ENCODE measurements at places on chromosomes 5 and 9.

DNA sequence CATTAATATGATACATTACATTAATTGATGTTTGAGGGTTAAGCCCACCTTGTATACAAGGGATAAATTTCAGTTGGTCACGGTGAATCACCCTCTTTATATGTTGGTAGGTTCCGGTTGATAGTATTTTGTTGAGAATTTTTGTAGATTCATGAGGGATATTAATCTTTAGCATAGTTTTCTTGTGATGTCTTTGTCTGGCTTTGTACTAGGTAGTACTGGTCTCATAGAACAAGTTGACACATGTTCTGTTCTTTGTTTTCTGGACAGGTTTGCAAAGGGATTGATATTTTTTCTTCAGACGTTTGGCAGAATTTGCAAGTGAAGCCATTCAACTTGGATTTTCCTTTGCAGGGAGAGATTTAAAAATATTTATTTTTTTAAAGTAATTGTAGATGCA lies 49.1 kb upstream of the CLK4 start:
- no peak for DNase-seq

DNA sequence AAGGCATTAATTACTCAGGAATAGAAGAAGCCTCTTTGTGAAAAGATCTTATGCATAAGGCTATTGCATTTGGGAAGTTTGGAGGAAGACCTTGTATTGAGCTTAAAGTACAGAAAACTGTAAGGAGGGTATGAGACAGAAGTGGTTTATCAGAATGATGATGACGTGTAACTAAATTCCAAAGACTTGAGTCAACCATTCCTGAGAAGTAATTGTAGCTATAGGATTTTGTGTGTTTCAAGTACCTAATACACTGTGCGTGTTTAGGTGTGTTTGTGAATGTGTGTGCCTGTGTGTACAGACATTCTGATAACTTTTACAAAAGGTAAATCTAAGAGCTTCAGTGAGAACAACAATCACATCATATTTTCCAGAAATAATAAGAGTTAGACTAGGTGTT lies 46.5 kb upstream of the IRX2 start:
- DNase-seq = peak; percentile 22

DNA sequence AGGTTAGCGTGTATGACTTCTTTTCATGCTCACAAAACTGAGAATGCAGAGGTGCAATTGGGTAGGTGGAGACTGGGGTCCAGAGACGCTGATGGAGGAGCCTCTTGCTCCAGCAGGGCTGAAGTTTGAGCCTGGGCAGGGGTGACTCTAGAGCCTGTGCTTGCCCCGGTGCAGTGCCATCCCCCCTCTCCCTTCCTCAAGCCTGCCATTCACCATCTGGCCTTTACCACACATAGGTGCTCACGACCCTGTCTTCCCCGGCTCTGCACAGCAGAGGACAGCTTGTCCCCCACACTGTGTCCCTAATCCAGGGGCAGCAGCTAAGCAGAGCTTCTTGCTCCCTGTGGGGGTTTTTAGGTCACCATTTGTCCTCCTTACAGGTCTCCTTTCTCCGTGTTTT lies 86.5 kb downstream of the DAP start:
- no peak for DNase-seq

- no peak for DNase-seq
Observed at GRCh38 chr9:124830593-124830992, 22.7 kb upstream of the WDR38 start.

DNA sequence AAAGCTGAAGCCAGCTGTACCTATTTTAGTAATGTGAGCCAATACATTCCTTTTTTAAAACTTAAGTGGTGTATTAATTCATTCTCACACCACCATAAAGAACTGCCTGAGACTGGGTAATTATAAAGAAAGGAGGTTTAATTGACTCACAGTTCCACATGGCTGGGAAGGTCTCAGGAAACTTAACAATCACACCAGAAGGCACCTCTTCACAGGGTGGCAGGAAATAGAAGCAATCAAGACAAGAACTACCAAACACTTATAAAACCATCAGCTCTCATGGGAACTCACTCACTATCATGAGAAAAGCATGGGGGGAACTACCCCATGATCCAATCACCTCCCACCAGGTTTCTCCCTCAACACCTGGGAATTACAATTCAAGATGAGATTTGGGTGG lies 21.0 kb downstream of the ESM1 start:
- no peak for DNase-seq

GRCh38 chr5:8912106-8912505 lies 633.8 kb downstream of the SEMA5A start:
- DNase-seq = no peak

DNA sequence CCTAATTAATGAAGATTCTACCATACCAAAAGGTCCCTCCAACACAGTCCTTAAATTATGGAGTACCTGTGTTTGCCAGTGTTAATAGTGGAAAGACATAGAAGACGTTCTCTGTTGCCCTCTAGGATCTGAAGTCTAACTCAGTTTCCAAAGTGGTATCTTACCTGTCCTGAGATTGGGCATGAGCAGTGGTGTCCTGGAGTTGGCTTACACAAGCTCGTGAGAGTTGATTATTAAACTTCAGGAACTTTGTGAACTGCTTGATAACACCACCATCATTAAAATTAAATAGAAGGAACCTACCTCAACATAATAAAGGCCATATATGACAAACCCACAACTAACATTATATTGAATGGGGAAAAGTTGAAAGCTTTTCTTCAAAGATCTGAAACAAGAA lies 60.9 kb upstream of the SMARCA2 start:
- DNase-seq = no peak

- no peak for DNase-seq
Observed at GRCh38 chr9:94821098-94821887, 94.8 kb downstream of the AOPEP start.

GRCh38 chr5:95317085-95317484 lies 32.2 kb upstream of the MCTP1 start:
- no peak for DNase-seq

- DNase-seq = no peak
Observed at GRCh38 chr9:77954013-77954665, 77.5 kb downstream of the GNAQ start.

DNA sequence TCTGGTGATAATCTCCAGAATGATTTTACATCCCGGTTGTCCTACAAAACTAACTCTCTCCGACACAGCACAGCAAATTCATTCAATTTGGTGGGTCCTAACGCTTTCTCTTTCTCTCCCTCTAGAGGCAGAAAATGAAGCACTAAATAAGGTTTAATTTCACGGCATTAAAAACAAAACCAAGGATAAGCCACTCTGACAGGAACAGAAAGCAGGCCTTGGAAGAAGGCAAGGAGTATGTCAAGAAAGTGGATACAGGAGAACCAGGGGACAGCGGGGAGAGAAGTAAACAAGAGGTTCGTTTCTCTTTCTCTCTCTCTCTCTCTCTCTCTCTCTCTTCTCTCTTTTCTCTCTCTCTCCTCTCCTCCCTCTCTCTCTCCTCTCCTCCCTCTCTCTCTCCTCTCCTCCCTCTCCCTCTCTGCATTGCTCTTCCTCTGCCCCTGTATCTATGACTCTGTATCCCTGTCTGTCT lies 49.8 kb downstream of the EBF1 start:
- no peak for DNase-seq

DNA sequence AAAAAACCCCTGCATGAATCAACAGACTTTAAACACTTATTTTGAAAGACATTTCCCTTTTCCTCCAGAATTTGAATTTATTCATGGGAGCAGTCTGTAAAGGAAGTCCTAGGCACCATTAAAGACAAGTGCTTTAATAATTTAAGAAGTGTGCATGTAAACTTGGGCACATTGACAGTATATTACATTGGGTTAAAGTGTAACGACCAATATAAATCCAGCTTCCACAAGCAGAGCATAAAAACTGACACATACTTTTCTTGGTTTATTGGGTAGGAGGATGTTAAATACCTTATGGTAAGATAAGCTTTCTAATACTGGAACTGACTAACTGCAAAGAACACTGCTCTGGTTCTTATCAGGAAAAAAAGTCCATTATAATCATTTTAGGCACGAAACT lies 1.2 kb upstream of the ENTREP1 start:
- DNase-seq = no peak

GRCh38 chr5:172243302-172243701 lies 40.3 kb downstream of the UBTD2 start:
- no peak for DNase-seq

- peak; percentile 99 for DNase-seq
Observed at GRCh38 chr5:160169326-160169725, 50.1 kb upstream of the PWWP2A start.

- DNase-seq = no peak
Observed at GRCh38 chr5:110768138-110768860, 29.5 kb downstream of the SLC25A46 start.

GRCh38 chr5:62741761-62742160 lies 163.1 kb downstream of the LRRC70 start:
- no peak for DNase-seq

DNA sequence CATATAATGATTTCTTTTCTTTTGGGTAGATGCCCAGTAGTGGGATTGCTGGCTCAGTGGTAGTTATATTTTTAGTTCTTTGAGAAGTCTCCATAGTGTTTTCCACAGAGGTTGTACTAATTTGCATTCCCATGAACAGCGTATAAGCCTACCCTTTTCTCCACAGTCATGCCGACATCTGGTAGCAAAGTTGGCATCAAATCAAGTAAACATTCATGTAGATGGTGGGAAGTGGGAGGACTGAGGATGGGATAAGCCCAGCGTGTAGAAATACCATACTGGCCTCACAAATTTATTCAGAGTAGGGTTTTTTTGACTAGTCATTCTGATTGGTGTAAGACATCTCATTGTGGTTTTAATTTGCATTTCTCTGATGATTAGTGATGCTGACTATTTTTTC lies 115.4 kb downstream of the EGFLAM start:
- DNase-seq = no peak

GRCh38 chr5:68433526-68433922 lies 218.0 kb downstream of the PIK3R1 start:
- no peak for DNase-seq

DNA sequence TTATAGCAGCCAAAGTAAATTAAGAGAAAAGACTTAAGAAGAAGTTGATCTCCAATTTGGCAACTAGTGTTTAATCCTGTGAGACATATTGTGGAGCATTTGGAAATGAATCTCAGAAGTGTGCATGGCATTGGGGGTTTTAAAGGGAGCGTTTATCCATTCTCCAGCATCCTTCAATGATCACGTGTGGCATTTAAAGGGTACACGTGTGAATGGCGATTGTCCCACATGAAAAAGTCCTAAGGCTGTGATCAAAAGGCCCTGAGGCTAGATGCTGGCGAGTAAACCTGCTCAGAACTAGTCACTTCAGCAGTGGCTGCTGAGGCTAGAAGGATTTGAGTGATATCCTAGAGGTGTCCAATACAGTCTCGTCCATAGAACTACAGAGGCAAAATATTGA lies 315.6 kb upstream of the CDH9 start:
- DNase-seq = no peak

DNA sequence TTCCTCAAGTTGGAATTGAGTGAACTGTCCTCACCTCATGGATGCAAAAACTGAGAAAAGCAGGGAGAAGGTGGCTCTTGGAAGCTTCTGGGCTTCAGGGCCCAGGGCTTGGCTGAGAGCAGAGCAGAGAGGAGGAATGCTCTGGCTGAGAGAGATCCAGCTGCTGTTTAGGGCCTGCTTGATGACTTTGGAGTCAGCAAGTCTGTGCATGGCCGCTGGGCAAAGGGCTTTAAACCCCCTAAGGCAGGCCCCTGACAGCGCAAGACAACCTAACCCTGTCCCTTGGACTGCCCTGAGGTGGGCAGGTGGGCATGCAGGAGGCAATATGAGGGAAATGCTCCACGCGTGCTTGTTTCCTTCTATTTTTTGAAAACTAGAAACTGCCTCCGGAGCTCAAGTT lies 8.6 kb downstream of the STC2 start:
- no peak for DNase-seq

DNA sequence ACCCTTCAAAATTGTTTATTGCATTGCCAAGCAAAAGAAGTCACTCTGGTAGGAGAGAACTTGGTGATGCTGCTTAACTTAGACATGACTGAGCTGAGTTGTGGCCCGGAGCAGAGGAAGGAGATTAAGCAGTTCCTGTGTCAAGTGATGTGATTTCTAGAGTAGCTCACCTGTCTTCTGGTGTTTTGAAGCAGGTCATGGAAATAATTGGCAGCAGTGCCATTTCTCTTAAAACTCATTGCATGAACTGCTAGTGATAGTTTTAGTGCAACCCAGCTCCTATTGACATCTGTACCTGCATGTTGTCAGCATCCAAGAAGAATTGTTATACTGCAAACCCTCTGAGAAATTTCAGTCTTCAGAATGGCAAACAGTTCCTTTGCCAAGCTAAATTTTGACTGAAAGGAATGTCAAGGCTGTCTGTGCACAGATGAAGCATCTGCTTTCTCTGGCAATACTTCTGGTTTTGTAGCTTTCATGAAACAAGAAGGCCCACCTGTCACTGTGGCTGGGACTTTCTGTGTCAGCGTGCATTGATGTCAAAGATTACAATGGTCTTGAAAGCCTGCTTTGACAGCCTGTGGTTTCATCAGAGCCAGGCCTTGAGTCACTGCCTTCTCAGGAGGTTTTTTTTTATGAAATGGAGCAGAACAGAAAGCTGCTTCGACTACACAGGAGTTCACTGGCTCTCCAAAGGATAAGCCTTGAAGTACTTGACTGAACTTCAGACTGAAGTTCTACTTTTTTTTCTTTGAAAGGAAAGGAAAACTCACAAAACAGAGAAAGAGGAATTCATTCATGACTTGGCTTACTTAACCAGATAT lies 90.6 kb downstream of the RALGPS1 start:
- DNase-seq = no peak

GRCh38 chr5:6995115-6995514 lies 281.9 kb downstream of the TENT4A start:
- no peak for DNase-seq

DNA sequence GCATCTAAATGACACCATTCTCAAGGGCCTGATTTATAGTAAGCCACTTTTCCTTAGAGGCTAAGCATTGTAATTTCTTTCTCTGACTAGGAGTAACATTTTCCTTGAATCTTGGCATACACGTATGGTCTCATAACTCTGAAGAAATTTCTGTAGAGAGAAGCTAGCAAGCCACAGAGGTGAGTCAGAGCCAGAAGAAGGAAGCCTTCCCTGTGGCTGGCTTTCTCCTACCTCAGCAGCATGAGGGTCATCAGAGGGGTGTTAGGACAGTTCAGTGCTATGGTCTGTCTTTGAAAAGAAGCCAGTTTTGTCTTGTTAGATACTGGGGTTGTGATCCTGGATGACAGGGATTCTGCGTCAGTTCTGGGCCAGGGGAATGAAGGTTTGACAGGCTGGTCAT lies 3.2 kb downstream of the SNX30 start:
- DNase-seq = peak; percentile 51

- no peak for DNase-seq
Observed at GRCh38 chr5:96961053-96961452, 25.2 kb downstream of the LNPEP start.

- no peak for DNase-seq
Observed at GRCh38 chr5:126746290-126746689, 30.6 kb upstream of the LMNB1 start.

DNA sequence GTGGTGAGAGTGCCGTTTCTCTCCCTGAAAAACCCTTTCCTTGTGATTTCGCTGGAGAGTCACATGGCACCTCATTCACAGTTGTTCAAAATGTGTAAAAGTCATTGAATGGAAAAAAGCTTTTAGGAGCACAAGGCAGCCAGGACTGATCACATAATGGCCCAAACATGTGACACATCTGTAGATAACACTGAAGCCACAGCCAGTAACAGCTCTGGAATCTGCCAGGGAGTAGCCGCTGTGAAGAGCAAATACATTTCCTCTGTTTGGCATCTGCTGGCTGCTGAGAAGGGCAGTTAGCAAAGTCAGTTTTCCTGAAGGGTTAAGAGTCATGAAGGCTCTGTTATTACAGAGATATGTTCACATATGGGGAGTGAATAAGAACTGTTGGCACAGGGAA lies 271.8 kb downstream of the NNT start:
- DNase-seq = no peak
